ENCODE measurements at places on chromosomes 3 and 15.

DNA sequence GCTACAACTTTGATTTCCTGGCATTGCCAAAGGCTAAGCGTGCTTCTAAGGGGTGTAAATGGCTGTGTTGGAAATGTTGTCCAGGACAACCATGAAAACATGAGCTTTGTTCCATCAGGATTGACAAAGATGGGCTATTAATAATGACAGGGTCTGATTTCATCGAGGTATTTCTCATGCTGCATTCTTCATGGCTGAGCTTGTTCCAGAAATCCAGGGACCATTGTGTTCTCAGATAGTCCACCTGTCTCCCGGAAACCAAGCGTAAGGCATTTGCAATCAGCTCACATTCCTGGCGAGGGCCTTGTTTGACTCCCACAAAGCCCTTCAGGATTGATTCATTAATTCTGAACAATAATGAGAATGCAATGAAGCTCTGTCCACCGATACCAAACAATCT is 111.3 kb downstream of the CD47 start:
- no peak for DNase-seq

DNA sequence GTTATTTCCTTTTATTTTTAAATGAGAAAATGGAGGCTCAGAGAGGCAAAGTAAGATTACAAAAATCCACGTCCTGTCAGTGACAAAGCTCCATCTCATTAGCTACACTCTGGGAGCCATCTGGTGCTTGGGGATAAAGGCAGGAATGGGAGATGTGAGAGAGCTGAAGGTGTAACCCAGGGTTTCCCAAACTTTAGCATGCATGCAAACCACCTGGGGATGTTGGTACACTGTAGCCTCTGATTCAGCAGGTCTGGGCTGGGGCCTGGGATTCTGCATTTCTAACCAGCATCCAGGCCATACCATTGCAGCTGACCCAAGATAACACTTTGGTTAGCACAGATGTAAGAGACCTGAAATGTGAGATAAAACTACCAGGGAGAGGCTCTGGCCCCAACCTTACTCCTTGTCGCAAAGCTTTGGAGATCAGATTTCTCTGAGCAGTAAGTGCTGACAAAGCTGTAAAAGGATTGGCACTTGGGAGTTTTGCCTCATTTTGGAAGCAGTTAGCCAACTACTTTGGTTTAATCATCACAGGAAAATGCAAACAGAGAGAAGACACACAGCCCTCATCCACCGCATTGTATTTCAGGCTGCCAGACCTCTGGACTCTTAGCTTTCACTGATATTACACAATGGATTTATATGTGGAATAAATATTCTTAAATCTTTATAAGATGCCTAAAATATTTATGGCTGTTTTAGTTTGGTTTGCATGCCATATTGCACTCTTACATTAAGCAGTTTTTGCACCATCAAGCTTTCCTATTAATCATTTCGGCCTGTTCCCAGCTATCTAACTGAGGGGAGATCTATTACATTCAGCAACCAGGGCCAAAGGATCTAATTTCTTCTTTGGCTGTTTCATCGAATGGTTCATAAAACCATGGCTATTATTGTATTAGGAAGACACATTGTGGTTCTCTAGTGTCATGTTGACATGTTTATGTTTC is 263.0 kb downstream of the EBLN2 start:
- DNase-seq: no peak

- no peak for DNase-seq
Observed at GRCh38 chr3:172577987-172578570, 54.8 kb upstream of the TNFSF10 start.

DNA sequence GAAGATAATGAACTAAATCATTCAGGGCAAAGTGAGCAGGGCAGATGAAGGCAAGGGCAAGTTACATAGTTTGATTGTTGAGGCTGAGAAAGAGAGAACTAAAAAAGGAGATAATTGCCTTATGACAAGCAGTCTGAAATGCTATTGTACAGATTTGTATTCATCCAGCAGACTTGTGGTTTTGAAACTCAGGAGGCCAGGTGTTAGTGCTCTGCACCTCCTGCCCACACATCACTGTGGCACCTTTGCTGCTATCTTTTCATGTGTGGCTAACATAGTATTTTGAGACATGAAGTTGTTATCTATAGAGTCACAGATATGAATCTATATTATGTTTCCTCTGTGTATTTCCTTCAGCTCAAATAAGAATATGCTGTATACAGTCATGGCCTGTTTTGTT is 24.3 kb upstream of the SUCLG2 start:
- no peak for DNase-seq

GRCh38 chr15:58138106-58138505 is at the start of gene AQP9:
AQP9 (plus strand) TSS chr15:58138381; CDS start chr15:58138566, 185 bp downstream.
- no peak for DNase-seq

GRCh38 chr3:59245859-59246501 is 196.2 kb upstream of the CFAP20DC start:
- DNase-seq: no peak

DNA sequence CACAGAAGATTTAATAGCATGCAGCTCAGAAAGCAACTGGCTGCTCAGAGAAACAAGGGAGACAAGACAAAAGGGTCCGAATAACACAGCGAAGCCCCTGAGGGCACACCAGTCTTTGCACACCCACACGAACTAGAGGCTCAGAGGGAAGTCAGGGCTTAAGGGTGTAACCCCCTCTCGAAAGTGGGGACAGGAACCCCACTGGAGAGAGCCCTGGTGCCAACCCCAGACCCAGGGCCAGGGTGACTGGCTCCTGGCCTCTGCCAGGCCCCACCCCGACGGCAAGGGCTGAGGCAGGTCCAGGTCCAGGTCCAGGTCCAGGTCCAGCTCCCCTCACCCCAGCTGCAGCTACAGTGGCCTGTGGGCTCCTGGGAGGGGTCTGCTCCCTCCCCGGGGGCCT is 10.5 kb upstream of the PRR23E start:
- DNase-seq: no peak

GRCh38 chr3:190345027-190345821 is 23.0 kb upstream of the CLDN1 start:
- peak; percentile 12 for DNase-seq

DNA sequence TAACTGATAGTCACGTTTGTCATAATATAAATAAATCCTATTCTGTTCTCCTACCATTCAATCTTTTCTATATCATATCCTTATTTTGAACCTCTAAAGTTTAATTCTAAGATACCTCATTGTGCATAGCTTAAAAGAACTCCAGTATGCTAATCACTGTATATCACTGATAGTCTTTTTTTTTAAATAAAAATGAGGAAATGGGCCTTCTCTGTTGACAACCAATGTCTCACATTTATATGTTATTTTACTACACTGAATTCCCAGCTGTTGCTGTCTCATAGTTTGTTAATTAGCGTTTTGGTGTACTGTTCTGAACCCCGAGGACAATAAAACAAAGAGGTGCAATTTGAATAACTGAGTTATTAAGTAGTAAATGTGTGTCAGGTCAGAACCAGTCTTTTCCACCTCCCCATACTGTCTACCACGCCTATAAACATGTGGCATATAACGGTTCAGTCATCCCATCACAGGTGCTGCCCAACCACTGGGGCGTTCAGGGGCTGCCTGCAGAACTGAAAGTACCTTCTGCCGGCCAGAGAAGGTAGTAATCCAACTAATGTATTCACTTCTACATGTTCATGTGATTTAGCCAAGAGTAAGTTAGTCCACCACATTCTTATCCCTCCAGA is 14.9 kb downstream of the CBLB start:
- no peak for DNase-seq

DNA sequence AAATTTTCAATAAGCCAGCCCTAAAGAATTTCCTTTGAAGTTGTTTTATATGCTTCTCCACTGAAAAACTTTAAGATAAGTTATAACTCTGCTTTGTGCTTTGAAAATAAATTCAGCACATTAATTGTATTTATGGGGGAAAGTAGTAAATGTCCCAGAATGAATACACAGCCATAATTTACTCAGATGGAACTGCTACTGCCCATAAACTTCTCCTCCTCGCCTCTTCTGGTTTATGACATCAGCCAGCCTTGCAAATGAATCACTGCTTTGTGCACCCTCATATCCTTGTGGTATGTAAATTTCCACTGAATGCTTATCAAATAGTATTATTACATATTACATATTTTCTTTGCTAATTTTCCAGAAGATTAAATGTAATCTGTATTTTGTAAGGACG is 302.0 kb downstream of the DIPK2A start:
- DNase-seq: no peak

GRCh38 chr3:128878556-128879124 is 780 bp upstream of the ACAD9 start:
- DNase-seq: peak; percentile 61

GRCh38 chr3:50584391-50584790 is 15.1 kb downstream of the HEMK1 start:
- DNase-seq: no peak

GRCh38 chr15:36301947-36302346 is 277.5 kb upstream of the CDIN1 start:
- DNase-seq: no peak

DNA sequence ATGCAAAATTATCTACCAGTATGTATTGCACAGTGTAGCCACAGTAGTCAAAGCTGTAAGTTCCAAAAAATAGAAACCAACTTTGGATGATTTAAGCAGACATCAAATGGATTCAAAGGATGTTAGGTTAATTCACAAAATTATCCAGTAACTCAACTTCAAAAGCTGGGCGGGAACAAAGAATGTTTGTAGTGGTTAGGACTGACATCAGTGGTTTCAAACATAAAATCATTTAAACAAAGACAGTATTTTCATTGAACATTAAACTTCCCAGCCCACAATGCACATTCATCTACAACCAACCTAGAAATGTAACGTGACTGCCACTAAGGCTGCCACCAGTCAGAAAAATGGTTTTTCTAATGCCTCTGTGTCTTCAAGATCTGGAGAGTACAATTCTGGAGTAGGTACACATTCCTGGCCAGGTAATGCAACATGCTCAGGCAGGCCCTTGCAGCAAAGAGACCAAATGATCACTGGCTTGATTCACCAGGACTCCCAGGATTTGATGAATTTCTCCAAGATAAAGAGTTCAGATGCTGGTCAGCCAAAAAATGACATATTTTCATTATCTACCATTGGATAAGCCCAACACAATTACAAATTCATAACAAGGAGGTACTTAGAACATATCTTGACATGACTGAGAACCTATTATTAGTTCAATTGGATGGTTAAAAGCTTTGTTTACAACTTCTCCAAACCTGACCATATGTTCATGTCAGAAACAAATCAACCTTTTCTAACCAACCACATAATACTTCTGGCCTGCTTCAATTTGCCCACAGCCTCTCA is 189.8 kb upstream of the CNTN4 start:
- no peak for DNase-seq

DNA sequence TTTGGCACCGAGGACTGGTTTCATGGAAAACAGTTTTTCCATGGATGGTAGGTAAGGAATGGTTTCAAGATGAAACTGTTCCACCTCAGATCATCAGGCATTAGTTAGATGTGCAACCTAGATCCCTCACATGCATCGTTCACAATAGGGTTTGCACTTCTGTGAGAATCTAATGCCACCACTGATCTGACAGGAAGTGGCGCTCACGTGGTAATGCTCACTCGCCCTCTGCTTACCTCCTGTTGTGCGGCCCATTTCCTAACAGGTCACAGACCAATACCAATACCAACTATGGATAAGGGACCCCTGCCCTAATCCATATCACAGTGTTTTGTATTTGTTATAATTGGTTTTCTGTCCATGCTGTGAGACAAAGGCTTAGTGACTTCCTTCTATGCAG is 58.9 kb downstream of the SLMAP start:
- no peak for DNase-seq

- no peak for DNase-seq
Observed at GRCh38 chr3:39106851-39107387, 508 bp downstream of the GORASP1 start.

DNA sequence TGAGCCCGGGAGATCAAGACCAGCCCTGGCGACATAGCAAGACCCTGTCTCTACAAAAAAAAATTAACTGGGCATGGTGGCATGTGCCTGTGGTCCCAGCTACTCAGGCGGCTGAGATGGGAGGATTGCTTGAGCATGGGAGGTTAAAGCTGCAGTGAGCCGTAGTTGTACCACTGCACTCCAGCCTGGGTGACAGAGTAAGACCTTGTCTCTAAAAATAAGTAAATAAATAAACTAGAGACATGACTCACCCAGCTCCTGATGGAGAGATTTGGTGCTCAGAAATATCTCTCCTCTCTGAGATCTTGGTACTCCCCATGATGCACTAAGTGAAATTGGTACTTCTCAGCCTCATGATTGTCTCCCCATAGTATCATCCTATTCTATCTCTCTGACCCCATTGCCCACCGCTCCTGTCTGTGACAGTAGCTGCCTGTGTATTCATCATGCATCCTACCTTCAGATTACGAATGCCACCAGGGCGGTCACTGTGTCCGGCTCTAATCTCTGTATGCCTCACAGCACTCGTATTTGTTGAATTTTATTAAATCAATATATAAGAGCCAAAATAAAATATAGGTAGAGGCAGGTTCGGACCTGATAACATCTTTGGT is 50.9 kb downstream of the ABHD2 start:
- DNase-seq: no peak

DNA sequence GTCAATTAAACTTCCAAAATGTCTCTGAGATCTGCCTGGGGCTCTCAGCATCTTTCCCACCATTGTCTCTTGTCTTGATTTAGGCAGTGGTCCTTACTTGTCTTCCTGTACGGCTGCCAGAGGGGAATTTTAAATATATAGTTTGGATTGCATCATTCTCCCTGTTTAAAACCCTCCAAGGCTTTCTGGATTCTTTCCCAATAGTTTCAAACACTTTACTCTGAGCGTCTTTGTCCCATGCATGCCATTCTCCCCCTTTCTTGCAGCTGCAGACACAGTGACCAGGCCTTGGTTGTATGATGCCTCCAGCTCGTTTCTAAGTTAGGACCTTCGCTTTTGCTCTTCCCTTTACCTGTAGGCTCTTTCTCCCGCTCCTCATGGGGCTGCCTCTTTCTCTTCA is 323.3 kb upstream of the CTNNB1 start:
- DNase-seq: no peak

DNA sequence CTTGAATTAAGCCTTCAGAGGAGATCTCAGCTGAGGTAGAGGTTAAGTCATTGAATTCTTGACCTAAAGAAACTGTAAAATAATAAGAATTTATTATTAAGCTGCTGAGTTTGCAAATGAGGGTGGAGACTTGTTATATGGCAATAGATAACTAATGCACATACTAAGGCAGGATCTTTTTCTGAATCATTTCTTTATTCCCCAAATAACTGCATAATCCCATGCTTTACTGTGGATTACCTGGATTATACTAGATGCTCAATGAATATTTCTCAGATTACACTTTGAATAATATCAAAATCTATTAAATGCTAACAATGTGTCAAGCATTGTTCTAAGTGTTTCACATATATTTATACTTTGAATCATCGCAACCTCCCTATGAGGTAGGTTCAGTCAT is 532.5 kb downstream of the NAALADL2 start:
- DNase-seq: no peak

GRCh38 chr3:80190051-80190450 is 422.3 kb upstream of the ROBO1 start:
- DNase-seq: no peak

Data from hematopoietic multipotent progenitor cell treated with erythropoietin and hydrocortisone succinate and interleukin-3 and kit ligand, for 17 days (in vitro differentiated cells).